ENCODE measurements at places on chromosomes 1 and 21.

GRCh38 chr1:17802164-17802563 lies 47.0 kb downstream of the ACTL8 start:
- DNase-seq: no peak

- DNase-seq: no peak
Measured at GRCh38 chr1:162412002-162412401, at the start of gene SH2D1B. Gene SH2D1B, minus strand, starts transcription at chr1:162412136. Its CDS starts 120 bp downstream, at chr1:162412016.

DNA sequence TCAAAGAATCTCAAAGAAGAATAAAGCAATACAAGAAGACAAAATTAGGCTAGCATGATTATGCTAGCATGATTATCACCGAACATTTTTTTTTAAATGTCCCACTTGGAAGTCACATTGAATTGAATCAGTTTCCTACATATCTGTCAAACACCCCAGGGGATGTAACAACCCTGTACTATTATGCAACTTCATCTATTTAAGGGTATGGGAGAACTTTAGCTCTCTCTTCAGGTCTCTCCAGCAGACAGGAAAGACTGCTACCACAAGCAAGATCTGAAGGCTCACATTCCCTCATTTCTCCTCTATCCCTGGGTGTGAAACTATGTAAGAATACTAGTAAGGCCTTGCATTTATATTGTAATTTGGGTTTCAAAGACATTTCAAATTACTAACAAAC lies 52.8 kb downstream of the EDEM3 start:
- DNase-seq: no peak

GRCh38 chr1:76371941-76372340 lies 297.4 kb downstream of the ST6GALNAC3 start:
- DNase-seq: no peak

DNA sequence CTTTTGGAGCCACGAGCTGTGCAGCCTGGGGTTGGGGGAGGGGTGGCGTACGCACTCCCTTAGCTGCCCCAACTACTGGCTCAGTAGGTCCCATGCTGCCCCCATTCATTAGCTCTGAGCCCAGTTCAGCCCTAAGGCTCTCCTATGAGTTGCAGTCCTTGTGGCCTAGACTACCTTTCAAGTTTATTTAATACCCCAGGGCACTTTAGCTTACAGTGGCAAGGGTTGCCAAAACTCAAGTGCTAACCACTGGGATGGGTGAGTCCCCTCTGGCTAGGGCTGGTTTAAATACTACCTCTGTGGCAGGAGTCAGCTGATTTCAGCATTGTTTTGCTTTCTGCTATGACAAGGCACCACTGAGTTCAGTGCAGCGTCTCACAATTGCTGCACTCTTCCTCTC lies 118.2 kb downstream of the ODF2L start:
- no peak for DNase-seq

DNA sequence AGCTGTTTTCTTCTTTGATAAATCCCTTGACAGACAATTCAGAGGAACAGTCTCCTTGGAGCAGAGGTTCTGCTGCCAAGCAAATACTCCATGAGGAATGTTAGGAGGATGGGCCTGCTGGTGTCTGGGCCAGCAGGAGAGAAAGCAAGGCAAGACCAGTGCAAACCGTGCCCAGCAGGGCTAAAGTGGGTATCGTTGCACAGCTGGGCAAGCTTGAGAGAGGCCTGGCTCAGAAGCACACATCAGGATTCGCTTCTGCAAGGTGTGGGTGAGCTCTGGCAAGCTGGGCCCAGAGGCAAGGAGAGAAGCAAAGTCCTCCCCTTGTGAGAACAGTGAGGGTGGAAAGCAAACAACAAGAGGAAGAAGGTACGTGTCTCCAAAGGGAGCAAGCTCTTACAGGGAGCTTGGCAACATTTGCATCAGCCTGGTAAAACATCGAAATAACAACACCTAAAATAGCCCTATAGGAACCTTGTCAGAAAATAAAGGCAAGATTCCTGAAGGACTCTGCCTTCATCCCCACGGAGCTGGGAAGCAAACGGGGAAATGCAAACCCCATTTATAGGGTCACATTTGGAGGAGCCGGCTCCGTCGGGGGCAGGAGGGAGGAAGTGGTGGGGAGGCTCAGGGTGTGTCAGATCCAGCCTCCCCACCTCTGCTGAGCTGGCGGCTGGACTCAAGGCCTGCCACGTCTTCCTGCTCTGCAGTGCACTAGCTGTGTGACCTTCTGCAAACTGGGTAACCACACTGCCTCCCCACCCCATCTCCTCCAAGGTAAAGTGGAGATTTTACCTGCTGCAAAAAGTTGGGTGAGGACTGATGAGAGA lies 62.3 kb upstream of the HIVEP3 start:
- DNase-seq: no peak

- no peak for DNase-seq
Measured at GRCh38 chr21:32083197-32083596, 195.7 kb downstream of the MIS18A start.

Measured in NCI-H1417 treated with DMSO at 0.1 percent for 48 hours (cell line).